ENCODE measurements at places on chromosomes 11 and 22. TPM values are rescaled to one million over a fixed set of nuclear protein-coding genes. Genes with fewer than 3 reads are reported as not detected.
A peak's percentile ranks its signal among the peaks of the same experiment; 100 is the strongest.

GRCh38 chr11:120068114-120068573 is 69.8 kb downstream of the TRIM29 start:
- peak; percentile 33 for DNase-seq

GRCh38 chr11:82807646-82808045 is 74.0 kb upstream of the FAM181B start:
- no peak for DNase-seq

- DNase-seq = no peak
Observed at GRCh38 chr22:42427167-42427566, 5.0 kb downstream of the NFAM1 start.

DNA sequence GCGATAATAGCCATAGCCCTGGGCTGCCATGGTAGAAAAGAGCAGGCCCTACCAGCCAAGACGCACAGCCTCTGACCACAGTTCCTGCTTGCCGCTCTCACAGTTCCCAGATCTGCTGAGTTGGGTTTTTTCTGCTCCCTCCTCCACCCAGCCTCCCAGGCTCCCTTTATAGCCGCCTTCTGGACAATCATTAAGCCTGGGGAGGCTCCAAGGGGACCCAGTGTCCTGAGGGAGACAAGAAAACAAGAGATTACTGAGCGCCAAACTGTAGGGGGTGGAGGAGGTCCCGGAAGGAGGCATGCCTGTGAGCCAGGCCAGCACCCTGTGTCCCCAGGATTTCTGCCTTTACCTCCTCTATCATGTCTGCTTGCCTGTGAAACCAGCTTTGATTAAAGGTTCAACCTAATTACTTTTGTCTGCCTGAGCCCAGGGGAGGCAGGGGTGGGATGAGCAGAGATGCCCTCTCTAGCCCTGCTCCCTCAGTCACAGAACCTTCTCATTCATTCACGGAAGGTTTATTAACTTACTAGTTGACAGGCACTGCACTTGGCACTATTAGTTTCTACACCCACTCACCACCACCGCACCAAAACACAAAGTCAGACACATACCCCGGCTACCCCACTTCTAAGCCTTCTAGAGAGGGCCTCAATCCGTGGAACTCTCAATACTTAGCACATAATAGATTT is 1.2 kb downstream of the SLC37A4 start:
- DNase-seq = no peak

DNA sequence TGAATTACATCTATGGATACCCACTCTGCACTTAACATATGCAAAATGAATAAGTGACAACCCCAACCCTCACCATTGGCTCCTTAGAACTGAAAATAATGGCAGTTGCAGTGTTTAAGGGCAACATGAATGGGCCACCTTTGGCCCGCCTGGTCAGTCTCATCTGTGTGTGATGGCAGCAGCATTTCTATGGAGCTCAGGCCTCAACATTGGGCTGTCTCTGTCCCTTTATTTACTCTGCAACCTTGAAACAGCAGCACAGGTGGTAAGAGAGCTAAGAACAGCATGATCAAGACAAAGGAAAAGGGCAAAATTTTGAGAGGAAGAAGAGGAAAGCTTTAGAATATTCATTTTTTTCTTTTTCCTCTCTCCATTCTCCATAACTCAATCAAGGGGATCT is 38.3 kb upstream of the TMEM135 start:
- DNase-seq = no peak

- DNase-seq = no peak
Observed at GRCh38 chr11:130514851-130515250, 66.4 kb downstream of the ADAMTS15 start.

DNA sequence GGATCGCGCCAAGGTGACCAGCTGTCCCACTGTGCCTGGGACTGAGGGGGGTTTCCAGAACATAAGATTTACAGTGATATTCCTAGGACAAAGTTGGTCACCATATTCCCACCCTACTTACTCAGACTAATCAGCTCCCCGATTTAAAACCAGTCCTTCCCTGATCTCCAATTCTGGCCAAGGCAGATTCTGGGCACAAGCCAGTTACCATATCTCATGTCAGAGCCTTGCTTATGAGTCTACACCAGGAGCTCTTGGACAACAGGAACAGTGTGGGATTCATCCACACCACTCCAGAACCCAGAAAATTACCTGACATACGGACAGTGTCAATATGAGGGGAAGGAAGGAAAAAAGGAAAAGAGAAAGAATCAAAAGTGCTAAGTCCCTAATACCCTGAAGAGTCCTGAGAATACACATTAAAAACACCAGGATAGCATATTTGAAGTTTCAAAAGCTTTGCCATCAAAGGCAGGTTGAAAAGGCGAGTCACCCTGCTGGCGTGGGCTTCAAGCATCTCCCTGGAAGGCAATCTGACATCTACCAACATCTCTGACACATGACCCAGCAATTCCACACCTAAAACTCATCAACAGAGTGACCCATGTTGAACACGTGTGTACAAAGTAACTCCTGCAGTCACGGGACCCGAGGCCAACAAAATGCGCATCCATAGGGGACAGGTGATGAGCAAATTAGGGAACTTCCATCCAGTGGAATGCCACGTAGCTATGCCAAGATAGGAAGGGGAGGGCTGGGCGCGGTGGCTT is 8.0 kb upstream of the IL2RB start:
- DNase-seq = peak; percentile 49

- no peak for DNase-seq
Observed at GRCh38 chr11:123822032-123822431, 15.9 kb upstream of the OR6M1 start.

DNA sequence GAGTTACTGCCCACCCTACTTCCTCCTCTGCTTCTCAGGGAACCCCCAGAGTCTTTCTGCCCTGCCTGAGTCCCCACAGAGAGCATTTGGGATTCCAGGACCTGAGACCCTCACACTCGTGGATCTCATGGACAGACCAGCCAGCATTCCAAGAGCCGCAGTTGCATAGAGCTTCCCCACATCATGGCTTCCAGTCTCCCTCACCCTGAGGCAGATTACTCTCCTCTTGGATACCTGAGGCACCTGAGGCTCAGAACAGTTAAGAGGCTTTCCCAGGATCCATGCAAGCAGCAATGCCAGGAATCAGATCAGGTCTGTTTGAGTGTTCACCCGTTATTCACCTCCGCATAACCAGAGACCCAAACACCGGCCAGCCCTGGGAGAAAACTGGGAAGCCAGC is 102.2 kb downstream of the TRIM29 start:
- no peak for DNase-seq

DNA sequence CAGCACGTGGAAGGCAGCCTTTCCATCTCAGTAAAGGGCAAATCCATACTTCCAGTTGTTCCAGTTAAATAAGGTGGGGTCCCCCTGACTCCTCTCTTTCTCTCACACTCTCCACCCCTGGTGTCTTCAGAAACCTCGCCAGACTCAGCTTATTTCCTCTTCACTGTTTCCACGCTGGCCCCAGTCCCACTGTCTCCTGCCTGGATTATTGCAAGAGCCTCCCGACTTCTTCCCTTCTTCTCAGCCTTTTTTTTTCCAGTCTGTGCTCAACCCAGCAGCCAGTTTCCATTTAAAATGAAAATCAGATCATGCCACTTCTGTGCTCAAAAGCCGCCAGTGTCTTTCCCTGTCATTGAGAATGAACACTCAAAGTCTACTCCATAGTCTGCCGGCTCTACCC is 131.4 kb downstream of the PKNOX2 start:
- DNase-seq = no peak

DNA sequence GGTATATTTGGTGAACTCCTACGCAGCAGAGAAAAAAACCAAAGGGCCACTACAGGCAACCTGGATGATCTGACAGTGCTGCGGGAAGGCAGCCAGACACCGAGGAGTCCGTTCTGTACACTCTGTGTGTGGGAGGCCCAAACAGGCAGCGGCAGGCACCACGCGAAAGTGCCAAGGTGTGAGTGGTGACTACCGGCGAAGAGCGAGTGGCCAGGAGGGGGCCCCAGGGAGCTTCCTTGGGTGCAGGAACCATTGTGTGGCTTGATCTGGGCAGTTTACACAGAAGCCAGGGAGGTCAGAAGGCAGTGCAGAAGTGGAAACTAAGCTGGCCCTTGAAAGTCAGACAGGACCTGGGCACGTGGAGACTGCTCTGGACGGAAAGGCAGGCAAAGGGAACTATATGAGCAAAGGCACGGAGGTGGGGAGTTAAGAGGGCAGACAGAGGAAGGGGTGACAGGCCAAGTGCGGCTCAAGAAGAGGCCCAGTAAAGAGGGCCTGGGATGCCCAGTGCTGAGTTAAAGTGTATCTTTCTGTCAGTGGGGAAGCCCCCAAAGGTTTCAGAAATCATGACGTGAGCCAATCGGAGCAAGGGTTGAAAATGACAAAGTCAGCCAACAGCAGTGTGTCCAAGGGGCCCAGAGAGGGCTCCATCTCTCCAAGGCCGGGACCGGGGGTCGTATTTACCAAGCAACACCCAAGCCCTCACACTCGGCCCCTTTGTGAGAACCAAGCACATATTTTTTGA is 10.6 kb downstream of the TMEM184B start:
- DNase-seq = no peak

- peak; percentile 64 for DNase-seq
Observed at GRCh38 chr11:96161307-96162089, 181.5 kb downstream of the MAML2 start.

DNA sequence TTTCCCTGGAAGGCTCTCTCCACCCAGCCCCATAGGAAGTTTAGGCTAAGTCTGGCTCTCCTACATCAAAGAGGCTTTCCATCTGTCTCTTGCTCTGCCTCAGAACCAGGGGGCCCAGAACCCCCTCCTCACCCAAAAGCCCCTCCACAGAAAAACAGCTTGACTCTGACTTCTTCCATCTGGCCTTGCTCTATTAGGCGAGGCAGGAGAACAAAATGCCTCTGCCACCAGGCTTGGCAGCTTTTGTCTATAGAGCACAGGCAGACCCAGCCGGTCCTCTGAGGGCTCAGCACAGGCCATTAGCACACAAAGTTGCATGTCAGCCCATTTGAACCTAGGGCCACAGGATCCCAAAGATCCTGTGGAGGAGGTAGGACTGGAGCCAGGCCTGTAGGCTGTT is 75.7 kb upstream of the SUSD2 start:
- no peak for DNase-seq

GRCh38 chr11:64234647-64235379 is 429 bp downstream of the VEGFB start:
- DNase-seq = no peak

DNA sequence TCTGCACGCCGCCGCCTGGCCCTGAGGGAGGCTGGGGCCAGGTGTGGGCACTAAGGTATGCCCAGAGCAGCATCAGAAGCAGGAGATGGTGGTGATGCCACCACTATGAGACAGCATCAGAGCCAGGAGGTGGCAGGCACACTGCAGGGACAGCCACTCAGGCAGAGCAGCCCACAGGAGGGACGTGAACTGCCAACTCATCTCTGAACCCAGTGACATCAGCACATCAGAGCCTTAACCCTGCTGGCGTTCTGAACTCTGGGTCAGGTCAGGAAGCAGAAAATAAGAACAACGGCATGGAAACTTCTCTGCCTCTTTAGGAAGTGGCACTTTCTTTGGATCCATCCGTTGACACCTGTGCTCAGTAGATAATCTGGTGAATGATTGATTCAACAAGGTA is 14.7 kb upstream of the IFT27 start:
- no peak for DNase-seq

DNA sequence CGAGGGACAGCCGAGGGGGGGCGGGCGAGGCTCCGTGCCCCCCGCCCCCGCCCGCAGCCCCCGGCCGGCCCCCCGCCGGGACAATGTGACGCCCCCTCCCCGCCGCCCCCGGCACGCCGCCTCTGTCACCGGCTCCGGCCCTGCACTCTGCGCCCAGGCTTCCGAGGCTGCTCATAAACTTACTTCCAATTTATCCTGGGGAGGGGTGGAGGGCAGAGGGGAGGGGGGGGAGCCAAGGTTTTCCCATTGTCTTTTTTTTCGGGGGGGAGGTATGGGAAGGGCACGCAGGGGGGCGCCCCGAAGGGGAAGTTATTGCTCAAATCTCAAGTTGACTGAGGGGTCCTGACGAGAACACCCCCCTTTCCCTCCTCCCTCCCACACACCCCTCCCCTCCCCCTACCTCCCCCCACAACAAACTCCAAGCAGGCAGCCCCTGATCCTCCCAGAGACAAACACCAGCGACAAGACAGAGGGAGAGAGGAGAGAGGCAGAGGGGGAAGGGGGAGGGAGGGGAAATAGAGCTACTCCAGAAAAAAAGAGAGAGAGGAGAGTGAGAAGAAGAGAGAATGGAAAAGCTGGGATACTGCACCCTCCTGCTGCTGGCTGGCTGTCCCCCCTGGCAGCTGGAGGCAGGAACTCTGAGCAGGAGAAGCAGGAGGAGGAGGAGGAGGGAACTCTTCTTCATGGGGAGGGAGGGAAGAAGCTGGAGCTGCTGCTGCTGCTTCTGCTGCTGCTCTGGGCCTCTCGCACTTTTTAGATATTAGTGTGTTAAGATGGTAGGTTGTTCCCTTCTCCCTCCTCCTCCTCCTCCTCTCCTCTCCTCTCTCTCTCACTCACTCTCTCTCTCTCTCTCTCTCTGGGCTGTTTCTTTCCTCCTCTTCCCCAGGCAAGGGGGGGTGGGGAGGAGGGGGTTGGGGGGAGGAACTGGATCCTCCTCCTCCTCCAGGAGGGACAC is 631 bp downstream of the PHF21A start:
- peak; percentile 82 for DNase-seq

- DNase-seq = no peak
Observed at GRCh38 chr11:69704508-69705253, 859 bp upstream of the FGF19 start.

DNA sequence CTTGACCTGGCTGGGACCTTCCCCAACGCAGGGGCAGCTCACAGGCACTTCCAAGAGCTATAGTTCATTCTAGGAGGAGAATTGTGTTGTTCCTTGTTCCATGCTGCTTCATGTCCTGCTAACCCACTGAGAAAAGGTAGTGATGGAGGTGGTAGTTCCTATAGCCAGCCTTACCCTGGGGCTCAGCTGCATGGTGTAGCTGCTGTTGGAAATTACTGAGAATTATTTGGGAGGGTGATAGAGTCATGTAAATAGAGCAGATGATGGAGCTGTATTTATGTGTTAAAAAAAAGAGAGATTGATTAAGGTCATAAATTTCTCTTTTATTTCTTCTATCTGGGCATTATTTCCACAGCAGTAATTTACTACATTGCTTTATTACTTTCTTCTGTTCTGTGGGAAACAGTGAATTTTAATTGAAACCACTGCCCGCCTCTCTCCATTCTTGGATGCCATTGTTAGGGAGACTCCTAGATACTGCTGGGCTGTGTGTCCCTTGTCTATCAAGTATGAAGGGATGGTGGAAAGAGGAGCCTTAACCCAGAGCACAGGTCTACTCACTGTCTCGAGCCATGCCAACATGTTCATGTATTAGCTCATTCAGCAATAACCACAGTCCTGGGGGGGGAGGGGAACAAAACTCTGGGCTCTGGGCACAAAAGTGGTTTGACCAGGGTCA is 309.2 kb downstream of the FAT3 start:
- no peak for DNase-seq

Gene SNRPD3
- 97.3 TPM for total RNA-seq

Gene TREH
- total RNA-seq = not detected

Gene APOBEC3B
- 4.0 TPM for total RNA-seq

Gene PARVG
- total RNA-seq = not detected

Gene GALNT18
- total RNA-seq = 6.5 TPM

Gene OR52E2
- not detected for total RNA-seq

Gene PTPRJ
- total RNA-seq = 17.4 TPM

Gene OSBPL5
- total RNA-seq = 34.2 TPM

Gene CARD16
- total RNA-seq = 2.0 TPM

Gene MRGPRX3
- total RNA-seq = not detected

Gene PPP2R5B
- 24.1 TPM for total RNA-seq

Gene PRPF19
- 61.9 TPM for total RNA-seq

Measured in astrocyte (in vitro differentiated cells and primary cell).